Left ventricle myocardium superior (tissue), 1 donor: ENCODE measurements at places on chromosomes 4 and X.

DNA sequence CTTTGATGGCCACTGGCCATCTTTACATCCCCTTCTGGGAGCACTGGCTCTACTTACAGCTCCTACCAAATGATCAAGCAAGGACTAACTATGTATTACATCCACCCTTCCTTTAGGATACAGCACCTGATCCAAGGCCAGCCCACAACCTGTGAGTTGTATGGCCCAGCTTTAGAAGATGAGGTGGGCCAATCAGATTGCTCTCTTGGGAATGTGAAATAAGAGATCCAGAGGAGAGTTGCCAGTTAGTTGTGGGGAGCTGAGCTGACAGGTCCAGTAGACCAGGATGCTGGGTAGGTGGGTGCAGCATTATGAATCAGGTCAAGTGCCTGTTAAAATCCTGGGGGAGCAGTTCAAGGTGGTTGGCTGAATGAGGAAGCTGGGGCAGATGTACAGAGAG, 111.5 kb downstream of the GNL3L start:
- DNase-seq: no peak

DNA sequence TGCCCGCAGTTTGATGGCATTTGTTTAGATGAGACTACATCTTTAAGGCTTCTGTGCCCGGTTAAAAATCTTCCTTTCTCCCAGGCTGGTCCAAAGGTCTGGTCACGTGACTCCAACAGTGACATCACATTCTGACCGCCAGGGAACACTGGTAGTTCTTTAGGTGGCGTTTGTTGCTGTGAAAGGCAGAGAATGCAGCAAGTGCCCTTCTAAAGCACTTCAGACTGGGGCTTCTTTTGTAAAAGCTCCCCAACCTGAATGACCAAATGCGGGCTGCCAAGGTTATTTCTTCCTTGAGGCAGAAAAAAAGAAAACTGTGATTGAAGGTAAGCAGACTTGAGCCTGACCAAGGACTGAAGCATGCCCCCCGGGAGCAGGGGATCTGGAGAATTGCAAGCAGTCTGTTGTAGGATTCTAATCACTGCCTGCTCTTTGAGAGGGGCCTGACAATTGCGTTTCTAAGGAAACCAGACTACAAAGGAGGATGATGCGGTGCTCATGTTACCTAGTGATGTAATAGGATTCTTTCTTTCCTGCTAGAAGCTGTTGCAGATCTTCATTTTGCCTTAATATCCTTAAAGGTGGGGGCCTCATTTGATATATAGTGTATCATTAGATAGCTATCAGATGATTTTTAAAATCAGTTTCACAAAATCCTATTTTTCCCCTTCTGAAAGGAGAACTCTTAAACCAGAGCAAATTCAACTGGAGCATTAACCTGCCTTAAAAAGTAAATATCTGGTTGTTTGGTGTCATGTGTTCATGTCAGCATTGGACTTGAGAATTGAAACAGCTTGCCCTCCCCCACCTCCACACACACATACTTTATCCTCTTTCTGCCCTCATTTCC, 133.1 kb downstream of the AKAP4 start:
- no peak for DNase-seq

DNA sequence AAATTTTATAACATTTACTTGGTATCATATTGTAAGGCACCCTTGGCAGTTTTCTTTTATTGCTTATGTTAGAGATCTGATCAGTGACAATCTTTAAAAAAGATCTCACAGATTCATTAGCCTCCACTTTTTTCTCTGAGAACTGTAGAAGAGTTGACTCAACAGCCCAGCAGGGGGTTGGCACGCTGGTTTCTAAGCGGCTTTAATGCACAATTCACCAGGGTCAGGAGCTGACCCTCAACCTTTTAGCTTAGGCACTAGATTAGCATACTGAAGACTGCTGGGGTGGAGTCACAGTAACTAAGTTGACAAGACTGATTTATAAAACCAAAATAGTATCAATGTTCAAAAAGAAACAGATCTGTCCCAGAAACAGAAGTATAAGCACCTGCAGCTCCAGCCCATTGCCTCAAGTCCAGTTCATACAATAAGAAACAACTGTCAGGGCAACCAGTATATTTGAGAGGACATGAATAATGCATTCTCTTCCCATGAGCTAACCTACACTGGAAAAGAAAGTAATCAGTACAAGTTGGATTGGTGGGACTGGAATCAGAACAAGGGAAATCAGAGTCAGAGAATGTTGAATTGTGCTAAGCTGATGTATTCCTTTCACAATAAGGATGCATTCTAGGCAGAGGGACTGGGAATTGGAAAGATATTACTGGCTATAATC, 77.6 kb downstream of the PDE5A start:
- no peak for DNase-seq

- DNase-seq: no peak
Measured at GRCh38 chr4:182245541-182246215, 2.5 kb downstream of the TENM3 start.

- DNase-seq: no peak
Measured at GRCh38 chrX:145099204-145099603, 148.1 kb upstream of the SPANXN1 start.

DNA sequence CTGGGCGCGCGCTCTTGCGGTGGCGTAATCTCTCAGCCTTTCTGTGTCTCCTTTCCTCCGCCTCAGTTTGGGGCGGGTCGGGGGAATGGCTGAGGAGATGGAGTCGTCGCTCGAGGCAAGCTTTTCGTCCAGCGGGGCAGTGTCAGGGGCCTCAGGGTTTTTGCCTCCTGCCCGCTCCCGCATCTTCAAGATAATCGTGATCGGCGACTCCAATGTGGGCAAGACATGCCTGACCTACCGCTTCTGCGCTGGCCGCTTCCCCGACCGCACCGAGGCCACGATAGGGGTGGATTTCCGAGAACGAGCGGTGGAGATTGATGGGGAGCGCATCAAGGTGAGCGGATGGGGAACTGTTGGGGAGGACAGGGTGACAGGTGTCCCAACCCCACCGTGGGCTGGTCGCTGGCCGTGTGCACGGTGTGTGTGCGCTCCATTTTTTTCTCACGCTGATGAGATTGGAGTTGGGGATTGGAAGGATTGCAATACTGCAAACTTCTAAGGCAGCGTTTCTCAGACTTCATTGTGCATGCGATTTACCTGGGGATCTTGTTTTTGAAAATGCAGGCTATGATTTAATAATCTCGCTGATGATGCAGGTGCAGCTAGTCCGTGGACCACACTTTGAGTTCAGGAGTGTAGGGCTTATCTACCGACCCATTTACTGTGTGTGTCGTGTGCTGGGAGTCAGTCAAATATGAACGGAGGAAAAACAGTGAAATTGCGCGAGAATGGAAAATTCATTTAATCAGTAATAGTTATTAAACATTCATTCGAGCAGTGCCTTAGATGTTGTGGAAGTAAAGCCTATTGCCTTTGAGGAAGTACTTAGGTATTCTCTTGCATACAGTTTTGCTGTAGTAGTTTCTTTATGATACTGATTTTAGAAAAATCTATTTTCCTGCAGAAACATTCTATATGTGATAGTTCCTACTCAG, at the start of gene RAB33B:
RAB33B (plus strand) TSS at position 11 of the 935 bp plus-strand sequence; CDS start at position 86, 75 bp downstream.
- no peak for DNase-seq

GRCh38 chr4:119570401-119570800, 58.2 kb downstream of the PDE5A start:
- DNase-seq: no peak

GRCh38 chrX:84189125-84189524, 1.1 kb upstream of the RPS6KA6 start:
- no peak for DNase-seq

GRCh38 chr4:1614854-1615595, 69.1 kb downstream of the FAM53A start:
- no peak for DNase-seq

- DNase-seq: no peak
Measured at GRCh38 chr4:99885063-99885664, 9.1 kb downstream of the LAMTOR3 start.

- DNase-seq: no peak
Measured at GRCh38 chr4:175536852-175537453, 275.1 kb downstream of the GPM6A start.

DNA sequence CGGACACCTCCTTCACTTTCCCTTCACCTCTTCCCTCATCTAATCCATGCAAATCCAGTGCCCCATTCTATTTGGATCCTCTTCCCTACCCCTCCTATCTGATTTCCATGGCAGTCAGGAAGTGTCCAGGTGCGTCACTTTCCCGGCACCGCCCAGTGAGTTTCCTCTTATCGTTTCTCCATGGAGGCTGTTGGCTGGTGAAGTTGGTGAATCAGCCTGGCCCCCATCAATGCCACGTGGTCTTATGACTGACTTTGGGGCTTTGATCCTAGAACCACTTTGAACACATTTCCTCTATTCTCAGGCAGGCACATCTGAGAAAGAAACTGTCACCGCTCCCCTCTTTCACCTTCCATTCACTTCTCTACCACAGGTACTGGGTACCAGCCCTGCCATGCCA, 137.8 kb downstream of the CEP135 start:
- DNase-seq: no peak

DNA sequence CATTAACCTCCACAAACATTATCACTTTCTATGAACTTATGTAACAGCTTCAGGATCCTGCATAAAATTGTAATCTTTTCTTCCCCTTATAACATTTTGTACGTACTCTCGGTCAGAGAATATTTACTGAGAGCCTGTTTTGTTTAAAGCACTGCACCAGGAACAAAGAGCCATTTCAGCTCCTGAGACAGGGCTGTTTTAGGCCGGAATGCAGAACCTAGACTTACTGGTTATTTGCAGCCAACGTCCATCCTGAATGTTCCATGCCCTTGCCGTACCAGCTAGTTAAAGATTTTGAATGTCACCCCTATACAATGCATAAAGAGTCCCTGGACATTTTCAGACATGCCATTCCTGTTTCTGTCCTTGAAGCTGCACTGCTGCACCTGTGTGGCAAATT, 248.8 kb downstream of the PCDH7 start:
- no peak for DNase-seq

GRCh38 chrX:54695816-54696487, 102.1 kb downstream of the ITIH6 start:
- DNase-seq: no peak

- no peak for DNase-seq
Measured at GRCh38 chr4:91963486-91963885, 340.3 kb upstream of the GRID2 start.

DNA sequence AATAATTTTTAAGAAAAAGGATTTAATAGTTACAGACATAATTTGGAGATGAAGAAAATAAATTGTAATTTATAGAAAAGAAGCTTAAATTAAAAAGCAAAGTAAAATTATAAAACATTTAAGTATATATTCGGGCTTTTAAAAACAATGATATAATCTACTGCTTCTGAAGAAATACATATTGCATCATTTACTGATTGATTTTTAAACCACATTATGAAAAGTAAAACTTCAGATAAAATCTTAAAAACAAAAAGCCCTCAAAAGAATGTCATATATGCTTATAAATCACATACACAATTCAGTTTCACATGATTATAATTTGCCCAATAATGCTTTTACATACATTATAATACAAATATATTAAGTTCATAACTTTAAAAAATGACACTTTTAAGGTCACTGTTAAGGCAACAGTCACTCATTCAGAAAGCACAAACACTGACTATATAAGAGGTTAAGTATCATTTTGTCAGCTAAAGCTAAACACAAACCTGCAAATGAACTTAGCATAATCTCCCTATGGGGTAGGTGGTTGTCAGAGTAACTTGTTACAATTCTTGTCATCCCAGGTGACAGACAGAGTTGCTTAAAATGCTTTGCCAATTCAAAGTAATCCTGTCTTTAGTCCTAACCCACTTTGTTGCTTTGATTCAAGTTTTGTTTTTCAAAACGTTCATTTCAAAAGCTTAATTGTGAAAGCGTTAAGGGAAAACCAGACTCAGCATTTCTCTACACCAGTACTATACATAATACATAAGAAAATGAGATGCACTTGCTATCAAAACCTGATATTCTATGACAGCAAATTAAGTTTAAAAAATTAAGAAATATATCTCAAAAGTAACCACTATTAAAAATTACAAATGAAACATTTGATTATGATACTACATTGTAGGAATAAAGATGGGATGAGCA, 90.6 kb upstream of the MAB21L2 start:
- DNase-seq: no peak

- DNase-seq: no peak
Measured at GRCh38 chrX:118348186-118348810, 2.4 kb downstream of the WDR44 start.

GRCh38 chrX:118724775-118725174, 2.6 kb upstream of the IL13RA1 start:
- DNase-seq: no peak

DNA sequence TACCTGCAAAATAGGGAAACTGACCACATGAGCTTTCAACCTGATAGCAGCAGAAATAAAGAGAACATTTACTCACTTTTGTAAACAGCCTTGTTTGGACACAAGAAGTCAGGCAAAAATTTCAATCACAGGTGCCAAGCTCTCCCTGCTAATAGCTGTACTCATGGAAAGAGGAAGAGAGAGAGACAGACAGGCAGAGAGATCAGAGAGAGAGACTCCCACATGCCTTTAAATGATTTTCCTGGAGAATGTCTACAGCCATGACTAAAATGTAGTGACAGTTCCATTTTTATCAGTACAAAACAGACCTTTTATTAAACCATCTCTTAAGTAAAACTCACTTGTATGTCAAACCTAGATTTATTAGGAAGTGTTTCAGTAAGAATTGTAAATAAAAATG, 752.9 kb downstream of the TRAM1L1 start:
- DNase-seq: no peak

DNA sequence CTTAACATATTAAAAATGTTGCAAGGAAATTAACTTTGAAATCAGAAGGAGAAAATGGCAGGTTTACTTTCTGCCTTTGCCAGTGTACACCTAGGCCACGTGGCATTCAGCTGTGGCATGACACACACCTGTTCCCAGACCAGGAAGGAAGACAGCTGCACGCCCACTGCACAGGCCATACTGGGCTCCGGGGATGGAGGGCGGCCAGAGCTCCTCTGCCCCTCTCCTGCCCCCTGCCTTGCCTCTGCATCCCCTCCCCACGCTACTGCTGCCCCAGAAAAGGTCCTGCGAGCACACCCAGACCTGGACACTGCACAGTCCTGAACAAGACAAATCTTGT, 68.4 kb downstream of the GATB start:
- DNase-seq: no peak

- DNase-seq: peak; percentile 35
Measured at GRCh38 chrX:15500497-15500966, at the start of gene BMX. TSS of gene BMX (plus strand) at chrX:15500807. CDS start at chrX:15508354, 7,547 bp downstream.

DNA sequence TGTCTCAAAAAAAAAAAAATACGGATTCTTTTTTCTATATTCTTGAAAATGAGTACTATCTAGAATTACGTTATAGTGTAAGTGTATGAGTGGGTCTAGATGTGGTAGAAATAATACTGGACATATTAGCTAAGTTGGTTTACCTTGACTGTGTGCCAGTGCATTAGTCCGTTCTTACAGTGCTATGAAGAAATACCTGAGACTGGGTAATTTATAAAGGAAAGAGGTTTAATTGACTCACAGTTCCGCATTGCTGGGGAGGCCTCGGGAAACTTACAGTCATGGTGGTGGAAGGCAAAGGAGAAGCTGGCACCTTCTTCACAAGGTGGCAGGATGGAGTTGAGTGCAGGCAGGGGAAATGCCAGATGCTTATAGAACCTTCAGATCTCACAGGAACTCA, 92.4 kb downstream of the ARHGAP10 start:
- no peak for DNase-seq

- peak; percentile 79 for DNase-seq
Measured at GRCh38 chr4:167021545-167022155, 212.6 kb downstream of the SPOCK3 start.
